Nephron progenitor cell (in vitro differentiated cells): ENCODE measurements at places on chromosomes 4 and X.

DNA sequence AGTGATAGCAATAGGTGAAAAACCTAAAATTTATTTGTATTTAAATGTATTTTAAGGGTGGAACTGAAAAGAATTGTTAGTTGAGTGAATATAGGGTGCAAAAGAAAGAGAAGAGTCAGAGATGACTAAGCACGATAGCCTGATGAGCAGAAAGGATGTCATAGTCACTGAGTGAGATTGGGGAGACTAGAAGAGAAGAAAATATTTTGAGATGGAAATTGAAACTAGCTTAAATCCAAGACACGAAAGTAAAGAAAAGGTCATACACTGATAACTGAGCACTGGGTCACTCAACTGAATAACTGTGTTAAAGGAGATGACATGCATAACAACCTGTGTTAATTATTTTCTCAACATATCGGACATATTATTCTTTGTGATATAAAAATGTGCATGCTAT is 55.5 kb downstream of the SPANXN4 start:
- DNase-seq: no peak

DNA sequence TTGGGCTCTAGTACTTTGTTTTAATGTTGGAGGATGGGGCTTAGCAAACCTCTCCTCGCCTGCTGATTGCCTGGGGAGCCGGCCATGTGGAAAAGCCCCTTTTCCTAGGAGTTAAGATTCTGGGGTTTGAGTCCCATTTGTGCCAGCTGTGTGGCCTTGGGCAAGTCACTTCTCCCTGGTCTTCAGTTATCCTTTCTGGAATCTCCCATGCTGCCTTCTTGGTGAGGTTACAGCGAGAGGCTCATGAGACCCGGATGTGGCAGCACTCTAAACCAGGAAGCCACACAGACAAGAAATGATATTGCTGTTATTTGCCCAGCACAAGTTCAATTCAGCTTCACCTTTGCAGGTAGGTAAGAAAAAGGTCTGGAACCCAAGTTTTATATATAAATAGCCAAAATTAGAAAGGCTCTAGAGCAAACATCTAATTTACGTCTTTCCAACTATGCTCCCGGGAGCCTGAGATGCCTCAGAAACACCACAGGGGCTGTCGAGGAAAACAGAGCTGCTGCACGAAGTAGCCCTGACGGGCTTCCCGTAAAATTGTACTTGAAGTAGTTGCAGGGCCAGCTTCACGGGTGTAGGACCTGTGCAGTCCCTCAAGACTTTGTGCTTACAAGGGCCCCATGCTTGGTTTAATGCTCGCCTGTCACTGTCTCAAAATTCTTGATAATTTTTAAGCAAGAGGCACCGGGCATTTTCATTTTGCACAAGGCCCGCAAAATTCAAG is 8.3 kb upstream of the SASH3 start:
- no peak for DNase-seq

- no peak for DNase-seq
These were observed 67.3 kb downstream of the GLUD2 start for GRCh38 chrX:121114691-121115090.

GRCh38 chrX:74613370-74614092 is 893 bp downstream of the RLIM start:
- DNase-seq: peak; percentile 2

DNA sequence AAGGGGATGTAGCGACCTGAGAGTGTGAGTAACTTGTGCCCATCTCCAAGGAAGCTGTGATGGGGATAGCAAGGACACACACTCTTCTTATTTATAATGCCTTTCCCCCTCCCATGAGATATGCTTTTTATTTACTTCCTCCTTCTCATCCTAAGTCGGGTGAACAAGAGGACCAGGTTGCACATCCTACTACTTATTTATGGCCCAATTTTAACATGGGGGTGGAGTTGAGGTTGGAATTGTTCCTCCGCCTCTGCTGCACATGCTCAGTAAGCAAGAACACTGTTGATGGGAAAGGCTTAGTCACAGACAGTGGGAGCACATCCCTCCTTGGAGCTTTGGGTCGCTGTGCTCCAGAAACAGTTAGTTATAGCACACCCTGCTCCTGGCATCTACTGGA is 15.2 kb upstream of the TLR8 start:
- no peak for DNase-seq

- no peak for DNase-seq
These were observed 4.1 kb downstream of the APEX2 start for GRCh38 chrX:55004231-55004630.

GRCh38 chr4:47536966-47537365 is 51.9 kb downstream of the ATP10D start:
- no peak for DNase-seq

DNA sequence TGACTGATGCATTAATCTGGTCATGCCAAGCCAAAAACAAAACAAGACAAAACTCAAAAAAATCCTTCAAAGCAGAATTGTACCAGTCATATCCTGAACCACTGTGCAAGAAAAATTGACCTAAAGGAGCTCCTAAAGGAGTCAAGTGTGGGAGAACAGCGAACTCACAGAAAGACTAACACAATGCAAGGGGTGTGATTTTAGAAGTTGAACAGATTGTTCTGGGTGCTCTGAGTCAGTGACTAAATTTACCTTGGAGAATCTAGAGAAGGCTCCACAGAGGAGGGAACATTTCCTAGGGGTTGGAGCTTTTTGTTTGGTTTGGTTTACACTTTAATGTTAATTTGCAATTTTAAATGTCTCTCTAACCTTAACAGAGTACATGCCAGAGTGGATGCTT is 48.9 kb upstream of the PHF8 start:
- no peak for DNase-seq

DNA sequence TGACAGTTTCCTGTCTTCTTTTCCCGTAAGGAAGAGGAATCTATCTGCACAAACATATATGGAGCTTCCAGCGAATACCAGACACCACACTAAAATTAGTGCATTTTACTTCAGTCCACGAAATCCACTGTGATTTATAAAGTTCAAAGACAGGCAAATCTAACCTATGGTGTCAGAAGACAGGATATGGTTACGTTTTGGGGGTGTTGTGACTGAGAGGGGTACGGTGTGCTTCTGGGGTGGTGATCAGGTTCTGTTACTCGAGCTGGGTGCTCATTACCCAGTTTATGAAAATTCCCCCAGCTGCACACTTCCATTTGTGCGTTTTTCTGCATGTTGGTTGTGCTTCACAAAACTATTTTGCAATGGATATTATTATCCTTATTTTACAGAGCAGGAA is 10.3 kb downstream of the VGLL1 start:
- DNase-seq: no peak
